ENCODE measurements at places on chromosomes 1 and 21.

DNA sequence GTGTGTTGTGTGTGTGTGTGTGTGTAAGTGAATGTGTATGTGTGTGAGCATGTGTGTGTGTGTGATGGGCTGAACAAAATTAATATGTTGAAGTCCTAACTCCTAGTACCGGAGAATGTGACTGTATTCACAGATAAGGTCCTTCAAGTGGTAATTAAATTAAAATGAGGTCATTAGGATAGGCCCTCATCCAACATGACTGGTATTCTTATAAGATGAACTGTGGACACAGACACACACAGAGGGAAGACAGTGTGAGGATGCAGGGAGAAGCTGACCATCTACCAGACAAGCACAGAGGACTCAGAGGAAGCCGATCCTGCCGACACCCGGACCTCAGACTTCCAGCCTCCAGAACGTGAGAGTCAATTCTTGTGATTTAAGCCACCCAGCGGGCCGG lies 91.2 kb upstream of the PGBD5 start:
- no peak for DNase-seq

DNA sequence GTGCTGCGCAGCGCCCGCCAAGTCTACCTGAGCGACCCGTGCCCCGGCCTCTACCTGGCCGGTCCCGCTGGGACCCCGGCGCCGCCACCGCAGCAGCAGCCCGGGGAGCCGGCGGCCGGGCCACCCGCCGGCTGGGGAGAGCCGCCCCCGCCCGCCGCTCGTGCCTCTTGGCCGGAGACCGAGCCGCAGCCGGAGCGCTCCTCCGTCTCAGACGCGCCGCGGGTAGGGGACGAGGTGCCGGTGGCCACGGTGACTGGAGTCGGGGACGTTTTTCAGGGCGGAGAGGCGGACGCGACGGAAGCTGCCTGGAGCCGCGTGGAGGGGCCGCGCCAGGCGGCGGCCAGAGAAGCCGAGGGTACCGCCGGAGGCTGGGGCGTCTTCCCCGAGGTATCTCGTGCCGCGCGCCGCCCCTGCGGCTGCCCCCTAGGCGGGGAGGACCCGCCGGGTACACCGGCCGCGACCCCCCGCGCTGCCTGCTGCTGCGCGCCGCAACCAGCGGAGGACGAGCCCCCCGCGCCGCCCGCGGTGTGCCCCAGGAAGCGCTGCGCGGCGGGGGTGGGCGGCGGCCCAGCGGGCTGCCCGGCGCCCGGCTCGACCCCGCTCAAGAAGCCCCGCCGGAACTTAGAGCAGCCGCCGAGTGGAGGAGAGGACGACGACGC lies 646 bp downstream of the IER5 start:
- no peak for DNase-seq

- no peak for DNase-seq
Measured at GRCh38 chr1:78348496-78349284, 142.1 kb upstream of the PTGFR start.

GRCh38 chr1:109296782-109297181 lies 10.0 kb downstream of the MYBPHL start:
- DNase-seq = no peak

- no peak for DNase-seq
Measured at GRCh38 chr1:109947582-109948284, 36.8 kb upstream of the AHCYL1 start.

- no peak for DNase-seq
Measured at GRCh38 chr21:21246007-21246406, 247.8 kb downstream of the NCAM2 start.

DNA sequence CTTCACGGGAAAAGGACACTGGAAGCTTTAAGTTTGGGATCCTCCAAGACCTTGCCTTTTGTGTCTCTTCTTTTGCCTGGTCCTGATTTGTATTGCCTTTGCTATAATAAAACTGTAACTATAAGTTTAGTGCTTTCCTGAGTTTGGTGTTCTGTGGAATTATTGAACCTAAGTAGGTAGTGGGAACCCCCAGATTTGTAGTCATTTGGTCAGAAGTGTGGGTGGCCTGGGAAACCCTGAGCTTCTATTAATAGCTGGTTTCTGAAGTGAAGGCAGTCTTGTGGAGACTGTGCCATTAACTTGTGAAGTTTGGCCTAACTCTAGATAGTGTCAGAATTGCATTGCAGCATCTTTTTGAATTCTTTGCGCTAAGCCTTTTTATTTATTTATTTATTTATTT lies 6.8 kb upstream of the MYCL start:
- no peak for DNase-seq

- peak; percentile 19 for DNase-seq
Measured at GRCh38 chr21:39016740-39017315, 166.4 kb downstream of the PSMG1 start.

All from HFF-Myc (cell line).